Activated CD4-positive, alpha-beta T cell treated with anti-CD3 and anti-CD28 coated beads for 36 hours (primary cell): ENCODE measurements at places on chromosomes 13 and 19. TPM values are rescaled to one million over a fixed set of nuclear protein-coding genes. Genes with fewer than 3 reads are reported as not detected.

JSRP1 gene
- total RNA-seq, result 0.39 TPM

PRR22 gene
- 5.3 TPM for total RNA-seq

GIPR gene
- 4.5 TPM for total RNA-seq

SPIB gene
- total RNA-seq, result 0.33 TPM

CYP2A7 gene
- not detected for total RNA-seq

KCNK6 gene
- 9.6 TPM for total RNA-seq

TMEM238 gene
- 6.3 TPM for total RNA-seq

PALM gene
- total RNA-seq, result not detected

DEDD2 gene
- 25.9 TPM for total RNA-seq

CEACAM21 gene
- 22.1 TPM for total RNA-seq

BORA gene
- 21.2 TPM for total RNA-seq

ACP7 gene
- total RNA-seq, result not detected

SYCN gene
- total RNA-seq, result not detected

ANO8 gene
- total RNA-seq, result 4.8 TPM

CASP14 gene
- total RNA-seq, result not detected

CACNA1A gene
- total RNA-seq, result 0.35 TPM

ALOX5AP gene
- total RNA-seq, result 29.6 TPM

IGFL1 gene
- total RNA-seq, result not detected

SIGLECL1 gene
- not detected for total RNA-seq

MTMR6 gene
- total RNA-seq, result 10.7 TPM

C19orf67 gene
- 0.21 TPM for total RNA-seq

STOML3 gene
- not detected for total RNA-seq

KIR2DL4 gene
- total RNA-seq, result not detected

C19orf81 gene
- total RNA-seq, result 1.3 TPM

KLK15 gene
- total RNA-seq, result not detected

PSG3 gene
- total RNA-seq, result not detected

DZIP1 gene
- 0.39 TPM for total RNA-seq

RFX1 gene
- 15.3 TPM for total RNA-seq

TNNT1 gene
- total RNA-seq, result 0.50 TPM

EDDM13 gene
- 0.30 TPM for total RNA-seq

ZSCAN1 gene
- total RNA-seq, result not detected

CDX2 gene
- not detected for total RNA-seq

RASL11A gene
- total RNA-seq, result 3.2 TPM

IGSF23 gene
- not detected for total RNA-seq

ONECUT3 gene
- total RNA-seq, result not detected

SHANK1 gene
- total RNA-seq, result not detected

SLC25A41 gene
- total RNA-seq, result 0.46 TPM

ZSCAN4 gene
- total RNA-seq, result not detected

ADGRE3 gene
- 0.11 TPM for total RNA-seq

XAB2 gene
- total RNA-seq, result 45.9 TPM

NRTN gene
- 0.21 TPM for total RNA-seq

CARD8 gene
- 118 TPM for total RNA-seq

KIR3DL2 gene
- total RNA-seq, result 1.3 TPM

KLK11 gene
- not detected for total RNA-seq

ATP8B3 gene
- 7.9 TPM for total RNA-seq

C1QTNF9 gene
- total RNA-seq, result not detected

DIRAS1 gene
- 0.21 TPM for total RNA-seq
